ENCODE measurements at places on chromosomes 3 and 15. TPM values are rescaled to one million over a fixed set of nuclear protein-coding genes. Genes with fewer than 3 reads are reported as not detected.

Gene ONECUT1
- total RNA-seq: 0.56 TPM

Gene DNAH12
- total RNA-seq: 0.74 TPM

Gene FETUB
- total RNA-seq: not detected

Gene ZNF385D
- 24.7 TPM for total RNA-seq

Gene EIF4G1
- 168 TPM for total RNA-seq

Gene LRRIQ4
- total RNA-seq: 0.78 TPM

Gene CCDC39
- total RNA-seq: 2.5 TPM

Gene DUOXA1
- 1.8 TPM for total RNA-seq

Gene TRH
- 0.57 TPM for total RNA-seq

Gene THRB
- 162 TPM for total RNA-seq

Gene GNB5
- total RNA-seq: 121 TPM

Gene IMP3
- total RNA-seq: 61.3 TPM

Gene SLC24A1
- total RNA-seq: 3.7 TPM

Gene HESX1
- total RNA-seq: not detected

Gene JMJD7
- 24.2 TPM for total RNA-seq

Gene SOX14
- not detected for total RNA-seq

Gene SKIC8
- 54.6 TPM for total RNA-seq

Gene DPH3
- total RNA-seq: 20.0 TPM

Gene CSPG5
- 80.1 TPM for total RNA-seq

Gene ZBTB11
- 33.6 TPM for total RNA-seq

Gene LRRC31
- not detected for total RNA-seq

Gene SLC28A1
- not detected for total RNA-seq

Gene PIGZ
- total RNA-seq: 29.8 TPM

Gene NANOGP8
- 2.5 TPM for total RNA-seq

Gene OCA2
- total RNA-seq: 8.3 TPM

Gene SLC15A2
- 27.5 TPM for total RNA-seq

Gene ZNF620
- 5.4 TPM for total RNA-seq

Gene NAALADL2
- total RNA-seq: 9.1 TPM

Gene SH3GL3
- total RNA-seq: 95.1 TPM

Gene AP3B2
- 220 TPM for total RNA-seq

Gene DZIP1L
- 13.4 TPM for total RNA-seq

Gene P2RY14
- 1.2 TPM for total RNA-seq

Gene NTRK3
- 162 TPM for total RNA-seq

Gene CLDN16
- 2.6 TPM for total RNA-seq

Gene SCN5A
- total RNA-seq: 4.0 TPM

Gene USP19
- 62.8 TPM for total RNA-seq

Gene MYEF2
- total RNA-seq: 114 TPM

Gene CD96
- 0.14 TPM for total RNA-seq

Gene STRC
- 11.8 TPM for total RNA-seq
